ENCODE measurements at places on chromosomes 16 and 17.

- no peak for DNase-seq
These were observed 37.7 kb downstream of the GINS2 start for GRCh38 chr16:85650844-85651628.

DNA sequence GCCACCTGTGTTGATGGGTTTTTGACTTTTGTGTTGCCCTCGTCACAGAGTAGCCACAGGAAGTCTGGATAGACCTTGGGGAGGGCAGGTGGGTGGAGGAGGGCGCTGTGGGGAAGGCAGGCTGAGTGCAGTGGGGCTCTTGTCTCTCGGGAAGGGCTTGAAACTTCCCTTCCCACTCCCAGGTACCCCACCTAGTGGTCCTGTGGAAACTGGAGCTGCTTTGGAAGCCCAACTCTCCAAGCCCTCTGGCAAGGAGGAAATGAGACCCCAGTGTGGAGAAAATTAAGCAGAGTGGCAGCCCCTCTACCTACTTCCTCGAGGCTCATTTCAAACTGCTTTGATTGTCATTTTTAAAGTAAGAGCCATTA is 9.2 kb downstream of the CA5A start:
- no peak for DNase-seq

DNA sequence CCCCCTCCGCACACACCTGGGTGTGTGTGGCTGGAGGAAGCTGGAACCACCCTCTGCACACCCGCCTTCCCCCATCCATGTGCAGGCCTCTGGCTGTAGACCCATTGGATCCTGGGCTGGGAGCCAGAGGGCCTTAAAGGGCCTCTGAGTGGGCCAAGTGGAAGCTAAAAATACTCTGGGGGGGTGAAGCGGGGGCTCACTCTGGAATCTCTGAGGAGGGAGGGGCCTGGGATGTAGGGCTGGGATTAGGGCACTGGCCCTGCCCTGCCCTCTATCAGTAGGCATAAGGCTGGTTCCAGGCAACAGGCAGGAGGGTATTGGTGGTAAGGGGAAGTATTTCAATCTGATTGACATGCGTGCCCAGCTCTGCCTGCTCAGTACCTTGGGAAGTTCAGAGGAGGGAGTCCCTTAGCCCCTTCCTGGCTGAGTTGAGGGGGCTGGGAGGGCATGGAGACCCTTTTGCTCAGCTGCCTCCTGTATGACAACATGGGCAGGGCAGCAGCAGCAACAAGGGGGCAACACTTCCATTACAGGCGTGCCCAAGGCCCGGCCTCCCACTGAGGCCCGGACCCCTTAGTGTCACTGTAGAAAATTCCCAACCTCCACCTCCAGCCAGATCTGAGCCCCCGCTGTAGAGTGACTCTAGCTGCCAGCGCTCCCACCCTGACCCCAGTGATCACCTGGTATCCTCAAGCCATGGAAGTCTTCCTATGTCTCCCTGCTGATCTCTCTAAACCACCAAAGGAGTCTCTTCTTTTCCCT is 5.2 kb downstream of the ITGA3 start:
- DNase-seq: no peak

- no peak for DNase-seq
These were observed 6.5 kb downstream of the HIGD1B start for GRCh38 chr17:44854192-44854591.

GRCh38 chr17:82693168-82693867 is 5.2 kb downstream of the RAB40B start:
- no peak for DNase-seq

- DNase-seq: no peak
These were observed 27.5 kb downstream of the MYLK3 start for GRCh38 chr16:46720619-46721018.

GRCh38 chr16:80250381-80250780 is 290.4 kb upstream of the DYNLRB2 start:
- DNase-seq: no peak

DNA sequence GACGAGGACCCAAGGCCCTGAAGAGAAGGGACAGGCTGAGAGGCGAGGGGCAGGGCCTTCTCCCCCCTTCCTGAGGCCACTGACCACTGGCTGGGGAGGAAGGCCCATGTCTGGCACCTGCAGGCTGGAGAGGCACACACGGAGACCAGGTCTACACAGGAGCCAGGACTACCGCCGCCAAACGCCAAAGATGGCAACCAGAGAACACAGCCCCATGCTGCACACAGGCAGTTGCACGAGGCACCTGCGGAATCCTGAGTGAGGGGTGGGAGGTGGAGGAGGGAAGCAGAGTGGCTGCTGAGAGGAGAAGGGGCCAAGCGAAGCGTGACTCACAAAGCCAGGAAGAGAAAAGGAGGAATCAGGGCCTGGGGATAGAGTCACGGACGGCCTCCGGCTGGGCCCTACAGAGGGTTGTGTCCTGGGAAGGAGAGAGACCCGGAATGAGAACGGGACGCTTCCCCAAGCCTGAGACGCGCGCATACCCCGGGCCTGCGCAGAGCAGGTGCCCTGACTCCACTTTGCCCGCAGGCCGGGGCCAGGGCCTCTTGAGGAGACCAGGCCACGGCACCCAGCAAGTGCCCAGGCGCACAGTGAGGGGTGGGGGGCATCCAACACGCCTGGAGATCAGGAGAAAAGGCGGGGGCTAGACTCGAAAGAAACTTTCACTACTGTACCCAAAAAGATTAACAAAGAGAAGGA is 28.7 kb upstream of the C16orf95 start:
- no peak for DNase-seq

DNA sequence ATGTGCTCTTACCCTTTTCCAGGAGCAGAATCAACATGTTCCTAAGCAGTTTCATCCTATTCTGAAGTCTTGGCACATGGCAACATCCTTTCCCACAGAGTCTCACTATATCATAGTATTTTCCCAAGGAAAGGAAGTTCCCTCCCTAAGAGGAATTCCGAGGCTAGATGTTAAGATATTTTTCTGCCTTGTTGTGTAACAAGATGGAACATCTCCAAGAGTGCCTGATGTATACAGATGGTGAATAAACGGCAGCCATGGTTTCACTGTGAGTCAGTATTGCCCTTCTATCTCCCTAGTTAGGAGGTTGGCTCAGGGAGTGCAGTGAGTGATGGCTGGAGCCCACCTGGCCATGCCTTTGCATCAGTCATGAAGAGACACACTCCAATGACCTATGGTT is 48.2 kb downstream of the SPACA3 start:
- DNase-seq: no peak

DNA sequence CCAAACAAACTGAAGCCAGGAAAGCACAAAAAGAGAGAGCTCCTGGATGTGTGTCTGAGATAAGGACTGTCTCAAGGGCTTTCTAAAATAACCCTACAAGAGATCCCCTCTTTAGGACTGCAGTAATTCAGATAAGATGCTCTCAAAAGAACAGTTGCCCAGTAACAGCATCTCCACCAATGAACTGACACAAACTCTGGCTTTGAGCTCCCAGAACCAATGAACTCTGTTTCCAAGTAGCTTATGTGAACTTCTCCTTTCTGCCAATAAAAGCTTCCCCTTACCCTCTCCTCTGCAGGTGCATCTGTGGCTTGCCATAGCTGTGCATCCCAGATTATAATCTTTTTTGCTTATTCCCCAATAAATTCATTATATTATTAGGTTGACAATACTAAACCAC is 421.5 kb downstream of the SLC39A11 start:
- DNase-seq: no peak

DNA sequence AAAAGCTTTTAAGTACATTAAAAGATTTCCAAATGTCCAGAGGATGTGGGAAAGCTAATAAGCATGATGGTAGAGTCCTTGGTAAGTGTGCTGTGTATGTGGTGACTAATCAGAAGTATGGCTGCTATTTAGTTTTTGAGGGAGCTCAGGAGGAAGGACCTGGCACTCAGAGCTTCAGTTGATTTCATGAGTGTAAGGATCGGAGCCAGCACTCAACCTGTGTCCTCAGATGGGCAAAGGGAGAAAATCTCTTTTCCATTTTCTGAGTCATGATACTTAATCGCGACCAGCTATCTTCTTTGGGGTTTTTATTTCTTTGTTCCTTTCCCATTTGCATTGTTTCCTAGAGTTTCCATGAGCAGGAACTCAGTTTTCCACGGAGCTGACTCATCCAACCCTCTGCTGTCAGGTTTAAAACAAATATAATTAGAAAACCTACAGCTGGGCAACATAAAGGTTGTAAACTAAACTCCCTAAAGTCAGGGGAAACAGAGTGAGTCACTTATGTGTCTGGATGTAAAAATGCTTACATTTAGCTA is 125.4 kb downstream of the MAP2K6 start:
- no peak for DNase-seq

GRCh38 chr16:55571191-55571897 is 4.9 kb downstream of the CAPNS2 start:
- DNase-seq: no peak

- no peak for DNase-seq
These were observed 519.3 kb downstream of the HAPSTR1 start for GRCh38 chr16:9610727-9611126.

- peak; percentile 50 for DNase-seq
These were observed 12.1 kb downstream of the TTLL6 start for GRCh38 chr17:48804936-48805411.

DNA sequence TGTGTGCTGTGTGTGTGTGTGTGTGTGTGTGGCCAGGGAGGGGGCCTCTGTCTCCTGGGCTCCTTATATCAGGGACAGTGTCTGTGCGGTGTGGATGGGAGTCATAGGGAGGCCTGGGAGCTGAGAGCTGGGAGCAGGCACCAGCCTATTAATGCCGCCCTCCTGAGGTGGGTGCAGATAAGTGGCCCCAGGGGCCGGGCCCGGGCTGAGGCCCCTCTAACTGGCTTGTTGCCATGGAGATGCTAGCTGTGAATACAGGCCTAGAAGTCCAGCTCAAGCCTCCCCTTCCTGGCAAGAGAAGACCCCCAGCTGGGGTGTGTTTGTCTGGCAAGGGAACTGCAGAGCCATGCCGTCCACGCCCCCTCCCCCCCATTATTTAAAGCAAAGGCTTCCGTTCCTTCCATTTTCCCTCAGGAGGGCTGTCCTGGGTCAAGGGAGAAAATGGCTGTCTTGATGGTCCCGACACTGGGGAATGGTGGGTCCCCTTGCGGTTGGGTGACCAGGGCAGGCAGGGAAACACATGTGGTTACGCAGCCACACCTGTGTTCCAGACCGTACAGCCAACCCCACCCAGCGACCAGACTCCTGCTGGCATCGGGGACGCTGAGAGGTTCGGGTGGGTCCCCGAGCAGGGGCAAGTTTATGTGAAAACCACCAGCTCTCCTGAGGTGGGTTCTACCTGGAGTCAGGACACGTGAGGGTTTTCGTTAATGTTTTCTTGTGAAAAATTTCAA is 141.1 kb downstream of the MRM1 start:
- DNase-seq: no peak

GRCh38 chr16:2458887-2459646 is 842 bp upstream of the TEDC2 start:
- DNase-seq: no peak

GRCh38 chr16:64983963-64984362 is 137.9 kb downstream of the CDH11 start:
- no peak for DNase-seq

- no peak for DNase-seq
These were observed 188.3 kb downstream of the SEC14L1 start for GRCh38 chr17:77328823-77329740.

DNA sequence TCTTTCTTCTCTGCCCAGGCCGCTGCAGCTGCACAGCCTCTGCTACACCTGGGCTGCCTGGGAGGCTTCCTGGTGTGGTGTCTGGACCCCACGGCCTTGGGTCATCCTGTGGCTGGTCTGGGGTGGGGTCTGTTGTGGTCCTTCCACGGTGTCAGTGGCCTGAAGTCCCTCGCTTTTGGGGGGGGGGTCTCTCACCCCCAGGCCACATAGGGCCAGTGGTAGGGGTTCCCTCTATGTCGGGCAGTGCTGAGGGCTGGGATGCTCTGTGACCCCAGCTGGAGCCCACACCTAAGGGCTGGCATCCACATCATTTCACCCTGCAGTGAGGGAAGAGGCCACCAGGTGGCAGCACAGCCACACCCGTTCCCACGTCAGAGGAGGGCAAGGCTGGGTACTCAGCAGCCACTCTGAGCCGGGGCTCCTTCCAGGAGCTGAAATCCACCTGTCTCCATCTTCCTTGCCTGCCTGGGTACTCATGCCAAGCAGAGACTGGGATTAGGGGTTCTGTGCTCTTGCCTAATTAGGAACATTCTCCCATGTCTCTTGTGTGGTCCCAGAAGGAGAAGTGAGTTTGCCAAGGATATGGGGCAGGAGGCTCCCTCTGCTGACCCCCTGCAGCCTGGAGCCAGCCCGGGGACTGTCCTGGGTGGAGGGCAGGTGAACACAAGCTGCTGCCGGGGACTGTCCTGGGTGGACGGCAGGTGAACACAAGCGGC is 13.0 kb downstream of the ENGASE start:
- DNase-seq: peak; percentile 62

All from stimulated activated CD8-positive, alpha-beta memory T cell treated with anti-CD3 and anti-CD28 coated beads, Interleukin-4, amount 100 ng/mL, for 4 hours (primary cell).